ENCODE measurements at places on chromosomes 16 and 17.

- peak; percentile 97 for DNase-seq
Observed at GRCh38 chr16:3099732-3100499, 822 bp upstream of the ZSCAN10 start.

DNA sequence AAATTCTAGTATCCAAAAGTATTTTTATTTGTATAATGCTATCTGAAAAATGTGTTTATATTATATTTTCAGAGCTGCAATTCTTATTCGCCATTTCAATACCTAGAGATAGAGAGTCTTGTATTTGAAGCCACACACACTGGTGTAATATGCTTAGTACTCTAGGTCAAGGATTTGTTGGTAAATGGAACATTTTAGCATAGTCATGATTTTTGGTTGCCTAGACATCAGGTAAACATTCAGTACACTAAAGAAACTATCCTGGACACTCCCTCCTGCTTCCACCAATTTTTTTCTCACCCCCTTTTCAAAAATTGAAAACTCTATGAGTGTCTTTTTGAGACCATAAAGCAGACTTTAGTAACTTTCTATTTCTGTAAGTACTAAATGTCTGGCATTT is 20.8 kb downstream of the ABHD15 start:
- DNase-seq: no peak

GRCh38 chr16:58306327-58306726 is 11.5 kb upstream of the PRSS54 start:
- peak; percentile 36 for DNase-seq

DNA sequence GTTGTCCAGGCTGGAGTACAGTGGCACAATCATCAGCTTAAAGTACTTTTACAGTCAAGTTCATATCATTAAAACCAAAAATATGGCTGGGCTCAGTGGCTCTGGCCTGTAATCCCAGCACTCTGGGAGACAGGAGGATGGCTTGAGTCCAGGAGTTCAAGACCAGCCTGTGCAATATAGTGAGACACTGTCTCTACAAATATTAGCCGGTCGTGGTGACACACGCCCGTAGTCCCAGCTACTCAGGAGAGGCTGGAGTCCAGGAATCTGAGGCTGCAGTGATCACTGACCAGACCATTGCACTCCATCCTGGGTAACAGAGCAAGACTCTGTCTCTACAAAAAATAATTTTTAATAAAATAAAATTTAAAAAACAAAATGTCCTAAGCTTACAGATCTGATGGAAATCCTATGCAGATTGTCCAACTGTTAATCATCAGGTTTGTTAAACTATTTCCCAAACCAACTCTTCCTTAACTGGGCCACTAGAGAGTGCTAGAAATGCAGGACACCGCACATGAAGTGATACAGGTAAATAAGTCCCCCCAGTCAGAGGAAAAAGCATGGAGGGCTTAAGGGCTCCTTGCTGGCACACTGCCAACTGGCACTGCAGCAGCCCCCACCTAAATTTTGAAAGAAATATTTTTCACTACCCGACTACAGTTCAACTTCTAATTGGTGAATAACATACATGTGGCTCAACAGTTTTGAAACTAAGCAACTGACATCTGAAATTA is 2.8 kb downstream of the USP22 start:
- peak; percentile 31 for DNase-seq

DNA sequence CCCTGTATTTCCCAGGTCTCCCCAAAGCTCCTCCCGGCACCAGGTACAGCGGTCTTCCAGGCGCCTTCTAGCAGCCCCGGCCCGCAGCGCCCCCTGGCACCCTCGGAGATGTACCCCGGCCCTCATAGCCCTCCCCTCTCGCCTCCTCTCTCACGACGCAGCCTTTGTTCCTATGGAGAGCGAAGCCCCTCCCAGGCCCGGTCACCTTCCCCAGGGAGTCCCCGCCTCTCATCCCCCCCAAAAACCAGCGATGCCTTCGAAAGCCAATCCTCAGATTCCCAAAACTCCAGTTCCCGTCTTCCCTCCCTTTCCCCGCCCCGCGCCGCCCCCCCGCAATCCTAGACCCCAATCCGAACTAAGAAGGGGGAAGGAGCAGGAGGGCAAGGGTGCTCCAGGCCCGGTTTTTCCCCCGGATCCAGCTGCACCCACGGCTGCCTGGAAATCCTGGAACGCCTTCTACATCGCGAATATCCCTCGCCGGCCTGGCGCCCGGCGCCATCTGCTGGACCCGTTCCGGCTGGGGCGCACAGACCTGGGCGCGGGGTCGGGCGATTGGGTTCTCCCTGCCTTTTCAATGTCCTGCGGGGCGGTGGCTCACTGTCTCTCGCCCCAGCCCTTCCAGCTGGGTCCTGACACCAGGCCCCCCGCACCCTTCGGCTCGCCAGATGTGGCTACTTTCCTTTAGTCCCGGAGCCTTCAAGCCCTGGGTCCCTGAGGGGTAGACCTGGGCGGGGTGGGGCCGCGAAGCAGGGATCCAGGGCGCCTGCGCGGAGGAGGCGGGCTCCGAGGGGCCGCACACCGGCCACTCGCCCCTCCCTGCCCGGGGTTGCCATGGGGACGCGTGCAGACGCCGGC is at the start of gene DNAH2:
TSS of gene DNAH2 (plus strand) at position 844 of the 855 bp plus-strand sequence. CDS start 1,991 bp downstream, outside the sequence.
- DNase-seq: peak; percentile 69

- no peak for DNase-seq
Observed at GRCh38 chr16:1050921-1051320, 21.6 kb upstream of the SSTR5 start.

DNA sequence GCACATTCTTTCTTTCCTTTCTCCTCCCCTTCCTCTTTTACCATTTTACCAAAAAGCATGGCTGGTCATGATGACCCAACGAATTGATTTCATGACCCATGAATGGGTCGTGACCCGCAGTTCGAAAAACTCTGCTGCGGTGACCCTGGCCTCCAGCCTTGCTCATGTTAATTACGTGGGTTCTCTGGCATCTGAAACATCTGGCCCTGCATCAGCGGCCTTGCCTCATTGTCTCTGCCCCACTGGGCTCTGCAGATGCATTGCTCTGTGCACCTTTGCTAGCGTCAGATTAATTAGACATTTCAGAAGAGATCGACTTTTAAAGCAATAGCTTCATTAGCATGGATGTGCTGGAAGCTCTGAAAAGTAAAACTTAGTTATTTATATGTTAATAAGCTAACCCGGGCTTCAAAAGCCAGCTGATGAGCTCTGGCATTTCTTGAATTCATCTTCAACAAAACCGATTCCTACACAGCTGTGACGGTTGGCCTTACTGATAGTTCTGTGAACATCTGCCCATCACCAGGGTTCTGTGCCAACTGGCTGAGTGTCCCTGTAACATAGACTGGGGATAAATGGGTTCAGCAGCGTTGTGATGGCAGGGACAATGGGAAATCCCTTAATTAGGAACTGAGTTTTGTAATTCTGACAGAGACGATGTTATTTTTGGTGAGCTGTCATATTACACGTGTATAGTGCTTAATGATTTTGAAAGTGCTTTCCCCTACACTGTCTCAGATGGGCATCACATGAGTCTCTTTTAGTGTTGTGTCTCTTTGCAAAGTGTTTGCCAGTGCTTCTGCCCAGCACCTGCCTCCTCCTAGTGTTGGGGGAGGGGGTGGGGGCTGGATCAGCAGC is 225.9 kb upstream of the EEF2KMT start:
- DNase-seq: no peak

- DNase-seq: no peak
Observed at GRCh38 chr17:72631568-72631948, 460.9 kb downstream of the SLC39A11 start.

GRCh38 chr16:2468233-2468724 is 2.8 kb upstream of the NTN3 start:
- no peak for DNase-seq

DNA sequence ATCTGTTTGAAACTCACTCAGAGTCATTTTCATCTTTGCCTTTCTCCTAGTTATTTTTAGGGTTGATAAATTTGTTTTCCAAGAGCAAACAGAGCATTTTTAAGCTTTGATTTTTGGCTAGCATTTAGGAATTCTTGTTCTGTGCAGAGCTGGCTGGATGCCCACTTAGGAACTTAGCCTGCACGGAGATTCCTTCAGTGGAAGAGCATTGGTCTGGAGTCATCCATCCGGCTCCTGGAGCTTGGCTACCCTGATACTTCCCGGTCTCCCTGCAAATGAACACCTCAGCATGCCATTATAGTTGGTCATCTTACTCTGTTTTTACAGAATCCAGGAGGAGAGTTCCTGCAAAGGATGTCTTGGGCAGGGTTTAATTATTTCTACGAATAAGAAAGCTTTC is 57.1 kb downstream of the SPECC1 start:
- no peak for DNase-seq

- DNase-seq: no peak
Observed at GRCh38 chr17:43554857-43555256, 8.7 kb upstream of the ETV4 start.

GRCh38 chr16:84207251-84207650 is 16.3 kb downstream of the ADAD2 start:
- DNase-seq: no peak

- no peak for DNase-seq
Observed at GRCh38 chr17:76444518-76445311, 8.2 kb downstream of the UBE2O start.

GRCh38 chr16:52446080-52446479 is 100.9 kb downstream of the TOX3 start:
- no peak for DNase-seq

GRCh38 chr16:70737377-70738082 is 51.7 kb upstream of the MTSS2 start:
- no peak for DNase-seq

GRCh38 chr16:21643785-21644184 is 8.6 kb downstream of the IGSF6 start:
- no peak for DNase-seq

- DNase-seq: no peak
Observed at GRCh38 chr17:50625032-50625871, 9.4 kb upstream of the ABCC3 start.

DNA sequence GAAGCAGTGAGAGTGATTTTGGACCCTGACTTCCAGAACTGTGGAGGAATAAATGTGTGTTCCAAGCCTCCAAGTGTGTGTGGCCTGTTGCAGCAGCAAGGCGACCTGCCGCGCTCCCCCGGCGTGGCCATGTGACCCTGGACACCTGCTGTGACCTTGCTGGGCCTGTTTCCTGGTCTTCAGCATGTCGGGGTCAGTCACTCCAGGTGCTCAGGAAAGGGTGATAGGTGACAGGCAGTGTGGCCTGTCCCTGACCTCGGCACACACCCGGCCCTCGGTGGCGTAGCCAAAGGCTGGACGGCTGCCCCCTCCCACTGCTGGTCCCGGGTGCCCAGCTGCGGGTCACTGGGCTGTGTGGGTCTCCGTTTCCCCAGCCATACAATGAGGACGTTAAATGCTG is 31.8 kb upstream of the ZNF469 start:
- DNase-seq: no peak

DNA sequence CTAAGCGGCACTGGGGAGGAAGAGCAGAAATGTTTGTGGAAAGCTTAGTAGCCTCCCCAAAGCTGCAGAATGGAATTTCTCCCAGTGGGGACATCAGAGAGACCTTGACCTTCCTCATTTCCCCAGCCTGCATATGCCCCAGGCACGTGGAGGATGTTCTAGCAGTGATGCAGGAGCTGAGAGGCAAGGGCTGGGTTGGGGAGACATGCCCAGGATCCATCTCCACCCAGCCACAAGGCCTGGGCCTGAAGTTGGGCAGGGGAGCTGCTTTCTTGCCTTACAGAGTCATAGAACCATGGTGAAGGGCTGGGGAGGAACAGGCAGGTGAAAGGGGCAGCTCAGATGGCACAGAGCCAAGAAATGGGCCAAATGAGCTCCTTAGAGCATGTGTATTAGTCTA is 104.0 kb downstream of the TMEM132E start:
- DNase-seq: no peak

DNA sequence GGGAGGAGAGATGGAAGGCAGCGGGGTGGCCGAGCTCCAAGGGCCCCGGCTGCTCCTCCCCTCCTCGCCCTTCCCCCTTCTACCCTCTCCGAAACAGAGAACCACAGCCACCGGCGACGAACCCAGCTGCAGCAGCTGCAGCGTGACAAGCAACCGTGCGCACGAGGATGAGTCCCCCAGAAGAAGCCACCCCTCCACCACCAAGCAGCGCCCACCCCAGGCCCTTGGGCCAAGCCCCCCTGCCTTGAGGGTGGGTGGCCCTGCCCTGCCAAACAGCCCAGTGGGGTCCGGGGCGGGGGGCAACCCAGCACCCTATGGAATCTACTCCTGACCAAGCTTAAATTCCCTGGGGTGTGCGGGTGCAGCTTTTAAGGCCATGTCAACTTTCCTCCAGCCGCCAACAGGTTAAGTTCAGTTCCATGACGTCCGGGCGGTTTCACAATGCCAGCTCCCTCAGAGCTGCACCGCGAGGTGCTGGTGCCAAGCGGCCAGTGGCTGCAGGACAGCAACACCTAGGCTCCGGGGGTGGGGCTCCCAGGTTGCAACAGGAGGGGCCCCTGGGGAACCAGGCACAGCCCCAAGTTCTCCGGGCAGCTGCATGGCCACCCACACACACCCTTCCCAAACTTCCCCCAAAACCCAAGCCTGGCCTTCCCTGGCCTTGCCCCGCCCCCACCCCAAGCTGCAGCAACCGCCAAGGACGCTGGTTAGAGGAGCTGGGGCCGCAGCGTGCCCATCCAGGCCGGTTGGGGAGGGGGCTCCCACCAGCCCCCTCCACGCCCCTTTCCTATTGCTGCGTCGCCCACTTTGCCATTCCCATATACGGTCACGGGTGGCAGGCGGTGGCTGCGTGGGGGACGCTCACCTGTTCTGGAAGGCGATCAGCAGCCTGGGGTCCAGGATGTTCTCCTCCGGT is 2.0 kb downstream of the CBX4 start:
- DNase-seq: peak; percentile 92

DNA sequence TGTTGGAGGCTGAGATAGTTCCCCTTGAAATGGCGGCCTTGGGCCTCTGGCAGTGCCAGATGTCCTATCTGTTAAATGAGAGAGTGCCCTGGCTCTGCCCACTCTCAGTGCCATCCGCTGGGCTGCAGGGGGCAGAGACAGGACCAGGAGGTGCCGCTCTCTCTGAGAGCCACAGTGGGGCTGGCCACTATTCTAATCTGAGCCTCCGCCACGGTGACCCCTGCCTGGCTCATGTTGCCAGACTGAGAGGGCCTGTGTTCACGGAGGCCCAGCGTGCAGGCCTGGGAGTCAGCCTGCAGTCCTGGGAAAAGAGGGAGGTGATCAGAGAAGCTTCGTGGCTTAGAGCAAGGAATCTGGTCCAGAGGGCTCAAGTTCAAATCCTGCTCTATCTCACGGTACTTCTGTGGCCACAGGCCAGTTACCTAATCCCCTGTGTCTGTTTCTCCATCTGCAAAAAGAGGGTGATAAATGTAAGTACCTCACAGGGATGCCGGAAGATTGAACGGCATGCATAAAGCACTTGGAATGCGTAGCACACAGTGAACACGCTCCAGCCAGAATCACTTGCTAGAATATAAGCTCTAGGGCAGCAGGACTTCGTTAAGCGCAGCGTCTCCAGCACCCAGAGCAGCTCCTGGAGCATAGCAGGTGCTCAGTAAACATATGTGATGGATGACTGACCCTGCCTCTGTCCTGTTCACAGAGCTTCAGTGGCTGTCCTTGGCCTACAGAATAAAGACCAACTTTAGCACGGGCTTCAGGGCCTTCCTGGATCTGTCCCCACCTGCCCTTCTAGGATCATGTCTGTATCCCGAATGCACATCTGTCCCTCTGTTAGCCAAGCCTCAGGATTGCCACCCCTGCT is 6.3 kb downstream of the ATP2A3 start:
- DNase-seq: no peak

GRCh38 chr16:24583494-24583893 is 44.1 kb downstream of the RBBP6 start:
- no peak for DNase-seq

GRCh38 chr17:46773221-46773605 is 45.3 kb downstream of the WNT3 start:
- DNase-seq: no peak

GRCh38 chr16:27486344-27486743 is 63.4 kb downstream of the GTF3C1 start:
- no peak for DNase-seq
